Adipocyte (in vitro differentiated cells): ENCODE measurements at places on chromosomes 7 and 10.

- DNase-seq = no peak
Measured at GRCh38 chr10:35352097-35352496, 15.8 kb downstream of the CCNY start.

GRCh38 chr10:46558392-46559185 lies 2.1 kb upstream of the GPRIN2 start:
- no peak for DNase-seq

DNA sequence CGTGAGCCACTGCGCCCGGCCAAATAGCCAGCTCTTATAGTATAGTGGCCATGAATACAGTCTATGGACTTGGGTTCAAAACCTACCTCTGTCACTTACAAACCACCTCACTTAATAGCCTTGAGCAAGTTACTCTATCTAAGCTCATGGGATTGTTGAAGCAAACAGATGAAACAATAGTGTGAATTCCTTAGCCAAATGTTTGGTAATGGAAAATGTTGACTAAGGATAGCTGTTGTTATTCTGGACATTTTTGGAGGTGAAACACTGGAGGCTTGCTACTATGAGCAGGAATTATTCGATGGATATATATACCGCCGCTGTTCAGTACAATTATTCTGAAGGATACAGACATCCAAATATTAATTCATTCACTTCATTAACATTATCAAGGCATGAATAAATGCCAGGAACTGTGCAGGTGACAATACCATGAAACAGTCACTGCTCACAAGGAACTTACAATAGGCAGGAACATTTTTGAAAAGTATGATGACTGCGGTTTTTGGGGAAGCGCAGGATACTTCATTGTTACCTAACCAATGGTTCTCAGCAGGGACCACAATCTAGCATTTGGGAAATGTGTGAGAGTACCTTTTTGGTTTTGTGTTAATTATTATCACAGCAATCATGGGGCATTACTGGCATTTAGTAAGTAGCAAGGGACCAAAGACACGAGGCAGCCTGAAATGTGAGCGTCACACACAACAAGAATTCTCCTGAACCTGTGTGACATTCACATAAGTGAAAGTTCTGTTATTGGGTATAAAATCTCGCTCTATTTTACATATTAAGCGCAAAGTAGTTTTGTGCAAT lies 55.7 kb downstream of the CUBN start:
- no peak for DNase-seq

DNA sequence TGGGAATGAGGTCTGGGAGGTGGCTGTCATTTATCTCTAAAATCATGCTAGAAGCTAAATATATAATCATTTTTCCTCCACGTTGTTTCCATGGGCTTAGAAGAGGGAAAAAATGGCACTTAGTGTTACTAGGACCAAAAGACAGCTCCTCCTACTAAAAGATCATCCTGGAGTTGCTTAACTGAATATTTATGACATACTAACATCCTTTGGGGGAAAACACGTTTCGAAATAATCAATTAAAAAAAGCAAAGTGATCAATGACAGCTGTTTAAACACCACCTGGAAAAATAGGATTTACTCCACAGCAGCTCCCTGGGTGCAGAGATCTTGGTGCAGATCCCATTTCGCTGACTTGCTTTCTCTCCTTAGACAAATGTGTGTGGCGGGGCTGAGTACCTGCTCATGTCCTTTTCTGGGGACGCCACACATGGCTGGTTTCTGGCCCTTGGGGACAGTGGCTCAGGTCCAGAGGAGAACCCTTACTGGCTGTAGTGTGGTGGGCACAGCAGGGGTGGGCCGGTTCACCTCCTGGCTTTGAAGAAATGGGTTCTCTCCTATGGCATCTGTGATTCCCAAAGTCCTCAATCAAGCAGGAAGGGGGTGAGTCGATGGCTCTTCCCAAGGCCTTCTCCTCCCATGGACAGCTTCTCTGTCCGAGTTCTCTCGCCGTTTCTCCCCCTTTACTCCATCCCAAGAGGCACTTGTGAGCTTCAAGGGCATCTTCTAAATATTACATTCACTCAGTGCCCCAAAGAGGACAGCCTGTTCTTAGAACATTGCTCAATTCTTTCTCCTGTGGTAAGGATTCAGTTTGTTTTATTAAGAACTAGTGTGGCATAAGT lies 156.4 kb upstream of the KLF14 start:
- peak; percentile 89 for DNase-seq

- no peak for DNase-seq
Measured at GRCh38 chr7:92745241-92745640, 91.1 kb downstream of the CDK6 start.

DNA sequence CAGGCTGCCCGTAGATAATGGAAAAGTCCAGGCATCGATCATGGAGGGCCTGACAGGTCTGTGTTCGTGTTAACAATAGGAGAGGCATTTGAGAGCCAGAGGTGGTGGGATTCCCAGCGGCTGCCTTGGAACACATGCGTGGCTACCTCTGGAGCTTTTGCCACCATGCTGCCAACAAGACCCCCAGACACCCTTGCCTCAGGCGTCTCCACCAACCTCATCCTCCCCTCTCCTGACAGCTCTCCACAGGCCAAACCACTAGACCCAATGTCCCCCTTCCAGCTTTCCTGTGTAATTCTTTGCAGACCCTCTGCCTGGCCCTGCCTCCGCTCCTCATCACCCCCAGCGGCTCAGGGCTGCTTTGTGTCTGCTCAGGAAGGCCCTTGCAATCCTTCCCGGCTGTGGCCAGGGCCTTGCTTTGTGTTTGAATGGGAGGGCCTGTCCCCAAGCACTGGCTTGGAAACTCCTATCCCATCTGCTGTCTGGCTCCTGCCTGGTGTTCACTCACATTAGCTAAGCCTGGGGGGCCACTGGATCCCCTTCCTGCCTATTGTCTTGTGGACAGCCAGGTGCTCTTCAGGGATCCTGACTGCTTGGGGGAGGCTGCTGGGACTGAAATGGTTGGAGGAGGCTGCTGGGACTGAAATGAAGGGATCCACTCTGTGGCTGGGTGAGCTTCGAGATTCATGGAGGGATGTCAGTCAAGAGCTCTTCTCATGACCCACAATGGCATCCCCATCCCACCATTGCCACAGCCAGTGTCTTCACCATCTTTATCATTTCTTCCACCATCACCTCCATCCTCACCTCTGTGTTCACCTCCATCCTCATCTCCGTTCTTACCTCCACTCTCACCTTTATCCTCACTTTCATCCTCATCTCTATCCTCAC lies 60.8 kb upstream of the ELN start:
- DNase-seq = no peak

DNA sequence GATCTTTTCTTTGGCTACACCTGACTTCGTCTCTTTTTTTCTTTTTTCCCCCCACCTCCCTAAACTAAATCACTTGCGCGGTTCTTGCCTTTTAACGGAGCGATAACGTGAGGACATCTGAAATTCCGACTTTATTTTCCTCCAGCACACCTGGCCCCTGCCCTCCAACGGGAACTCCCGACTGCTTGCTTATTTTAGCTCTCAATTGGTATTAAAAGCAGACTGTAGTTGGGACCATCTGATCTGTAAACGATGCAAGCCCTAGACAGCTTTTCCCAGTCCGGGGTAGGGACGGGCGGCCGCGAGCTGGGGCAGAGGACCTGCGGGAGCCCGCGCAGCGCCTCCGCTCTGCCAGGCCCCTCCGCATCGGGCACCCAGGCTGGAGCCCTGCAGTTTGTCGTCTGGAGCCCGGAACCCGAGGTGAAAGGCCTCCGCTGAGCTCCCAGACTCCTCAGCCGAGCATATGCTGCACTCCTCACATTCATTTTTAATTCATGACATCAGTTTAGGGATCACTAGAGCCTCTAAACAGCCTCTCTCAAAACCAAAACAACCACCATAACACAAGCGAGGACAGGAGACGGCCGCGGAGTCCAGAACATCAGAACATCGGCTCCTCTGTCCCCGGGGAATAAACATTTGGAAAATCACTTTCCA lies 10.0 kb upstream of the EMX2 start:
- DNase-seq = no peak

- peak; percentile 79 for DNase-seq
Measured at GRCh38 chr7:84271543-84271942, 77.0 kb upstream of the SEMA3A start.
